Stimulated activated CD8-positive, alpha-beta memory T cell treated with anti-CD3 and anti-CD28 coated beads, Interleukin-7, amount 100 ng/mL, for 24 hours (primary cell): ENCODE measurements at places on chromosomes 2 and 18.

DNA sequence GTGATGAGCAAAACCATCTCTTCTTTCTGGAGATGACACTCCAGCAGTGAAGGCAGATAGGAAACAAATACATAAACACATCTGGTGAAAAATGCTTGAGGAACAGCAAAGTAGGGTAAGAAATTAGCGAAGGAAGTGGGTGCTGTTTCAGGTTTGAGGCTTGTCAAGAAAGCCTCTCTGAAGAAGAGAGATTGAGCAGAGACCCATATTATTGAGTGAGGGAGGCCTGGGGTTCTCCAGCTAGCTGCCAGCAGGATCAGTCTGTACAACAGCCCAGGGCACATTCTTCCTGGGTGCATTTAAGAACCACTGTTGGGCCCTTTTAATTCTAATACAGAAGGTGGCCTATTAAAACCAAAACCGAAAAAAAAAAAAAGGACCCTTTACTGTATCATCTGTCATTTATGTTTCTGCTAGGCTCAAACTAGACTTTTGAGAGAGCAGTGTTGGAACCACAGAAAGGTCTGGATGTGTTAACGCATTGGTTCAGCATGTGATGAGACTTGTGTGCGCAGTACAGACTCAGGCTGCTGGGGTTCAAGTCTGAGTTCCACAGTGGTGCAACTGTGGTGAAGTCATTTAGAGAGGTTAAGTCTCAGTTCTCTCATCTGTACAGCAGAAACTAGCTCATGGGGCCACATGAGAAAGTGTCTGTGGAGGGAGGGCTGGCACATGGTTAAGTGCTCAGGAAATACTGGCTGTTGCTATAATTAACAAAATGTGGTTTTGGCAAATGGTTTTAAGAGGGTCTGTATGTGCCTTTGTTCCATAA is 28.9 kb downstream of the MGAT5 start:
- no peak for DNase-seq

GRCh38 chr2:237474442-237474911 is 12.6 kb upstream of the MLPH start:
- no peak for DNase-seq

DNA sequence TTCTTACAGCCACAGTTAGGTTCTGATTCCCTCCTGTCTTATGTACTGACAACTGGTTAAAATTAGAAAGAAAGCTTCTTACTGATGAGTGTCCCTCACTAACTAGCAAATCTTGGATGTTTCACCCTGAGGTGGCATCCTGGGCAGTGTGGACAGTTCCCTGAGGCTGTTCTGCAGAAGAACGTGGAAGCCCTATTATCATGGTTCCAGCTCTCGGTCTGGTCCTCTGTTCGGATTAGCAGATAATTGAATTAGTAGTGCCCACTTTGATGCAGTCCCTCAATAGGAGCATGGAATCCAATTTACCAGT is 381.7 kb upstream of the NT5C1B start:
- DNase-seq = no peak

DNA sequence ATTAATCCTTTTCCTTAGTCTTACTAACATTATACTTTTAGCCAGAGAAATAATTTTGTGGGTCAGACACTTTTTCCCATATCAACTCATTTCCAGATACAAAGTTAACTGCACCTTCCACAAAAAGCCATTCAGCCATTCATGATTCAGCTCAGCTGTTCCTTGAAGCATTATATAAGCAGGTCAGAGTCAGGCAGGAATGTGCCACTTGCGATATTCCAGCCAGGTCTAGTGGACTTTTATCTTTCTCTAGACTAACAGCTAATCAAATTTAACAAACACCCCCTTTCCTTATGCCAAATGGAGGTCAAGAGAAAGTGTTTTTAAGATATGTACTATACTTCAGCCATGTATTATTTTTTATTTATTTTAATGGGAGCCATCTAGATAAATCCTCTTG is 75.6 kb upstream of the EPB41L3 start:
- no peak for DNase-seq

DNA sequence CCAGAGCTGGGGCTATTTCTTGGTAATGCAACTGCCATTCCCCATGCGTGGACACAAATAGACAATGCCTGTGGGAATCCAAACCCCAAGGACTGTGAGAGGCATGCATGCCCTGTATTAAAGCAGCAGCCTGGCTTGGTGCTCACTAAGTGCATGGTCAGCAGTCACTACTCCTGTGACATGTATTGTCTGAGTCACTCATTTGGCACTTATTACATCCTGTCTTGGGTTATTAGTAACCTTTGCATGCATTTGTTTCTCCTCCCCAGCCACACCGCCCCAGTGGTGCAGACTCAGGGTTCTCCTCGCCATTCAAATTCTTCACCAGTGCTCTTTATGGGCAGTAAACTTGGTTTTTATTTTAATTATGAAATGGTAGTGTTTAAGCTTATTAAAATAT is 30.2 kb downstream of the PRKCE start:
- DNase-seq = no peak

DNA sequence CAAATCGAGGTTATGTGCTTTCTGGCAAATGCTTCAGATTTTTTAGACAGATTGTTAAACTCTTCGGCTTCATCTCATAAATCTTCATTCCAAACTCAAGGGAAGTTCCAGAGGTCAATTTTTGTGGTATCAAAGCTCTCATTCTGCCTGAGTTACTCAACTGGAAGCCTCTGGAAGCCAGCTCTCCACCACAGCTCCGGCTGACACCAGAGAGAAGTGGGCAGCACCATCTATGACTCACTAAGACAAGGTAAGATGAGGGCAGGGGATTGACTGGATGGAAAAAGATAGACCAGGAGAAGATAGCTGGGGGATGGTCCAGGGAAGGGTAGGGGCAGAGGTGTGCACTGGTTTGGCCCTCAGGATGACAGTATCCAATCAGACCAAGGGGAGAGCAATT is 137.3 kb upstream of the HNRNPA3 start:
- no peak for DNase-seq

DNA sequence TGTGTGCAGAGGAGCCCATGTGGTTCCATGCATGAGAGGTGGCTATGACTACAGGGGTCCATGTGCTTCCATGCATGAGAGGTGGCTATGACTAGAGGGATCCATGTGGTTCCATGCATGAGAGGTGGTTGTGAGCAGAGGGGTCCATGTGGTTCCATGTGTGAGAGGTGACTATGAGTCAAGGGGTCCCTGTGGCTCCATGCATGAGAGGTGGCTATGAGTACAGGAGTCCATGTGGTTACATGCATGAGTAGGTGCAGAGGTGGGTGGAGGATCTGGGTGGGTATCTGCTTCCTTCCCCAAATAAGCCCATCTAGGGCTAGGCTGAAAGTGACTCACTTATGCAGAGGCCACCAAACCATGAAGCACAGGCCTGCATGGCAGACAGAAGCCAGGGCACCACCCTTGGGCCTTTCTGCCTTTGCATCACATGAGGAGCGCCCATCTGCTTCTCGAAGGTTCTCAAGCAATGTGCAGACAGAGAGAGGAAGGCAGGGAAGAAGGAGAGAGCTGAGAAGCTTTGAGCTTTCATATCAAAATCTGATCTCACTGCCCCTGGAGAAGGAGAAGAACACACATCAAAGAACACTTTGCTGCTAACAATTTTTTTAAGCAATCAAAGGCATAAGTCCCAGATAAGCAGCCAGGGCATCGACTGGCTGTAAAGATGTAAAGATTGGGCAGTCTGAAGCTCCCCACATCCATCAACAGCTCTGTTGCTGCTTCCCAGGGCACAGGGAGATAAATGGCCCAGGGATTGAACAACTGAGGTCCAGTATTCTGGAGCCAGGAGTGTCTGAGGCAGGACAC is 137.6 kb downstream of the TNS1 start:
- DNase-seq = no peak

DNA sequence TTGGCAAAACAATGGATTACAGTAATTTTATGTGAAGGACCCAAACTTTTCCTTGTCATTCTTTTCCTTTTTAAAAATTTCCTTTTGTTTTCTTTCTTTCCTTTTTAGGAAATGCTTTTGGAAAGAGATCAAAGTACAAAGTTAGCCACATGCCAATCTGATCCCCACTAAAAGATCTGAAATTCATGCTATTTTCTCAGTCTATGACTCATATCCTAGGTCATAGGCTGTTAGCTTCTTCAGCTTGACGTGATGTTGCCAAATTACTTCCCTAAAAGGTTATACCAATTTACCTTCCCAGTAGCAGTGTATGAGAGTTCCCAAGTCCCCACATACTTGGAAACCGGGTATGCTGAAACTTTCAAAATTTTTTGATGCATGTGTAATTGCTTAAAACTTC is 355.3 kb downstream of the INSIG2 start:
- DNase-seq = no peak

DNA sequence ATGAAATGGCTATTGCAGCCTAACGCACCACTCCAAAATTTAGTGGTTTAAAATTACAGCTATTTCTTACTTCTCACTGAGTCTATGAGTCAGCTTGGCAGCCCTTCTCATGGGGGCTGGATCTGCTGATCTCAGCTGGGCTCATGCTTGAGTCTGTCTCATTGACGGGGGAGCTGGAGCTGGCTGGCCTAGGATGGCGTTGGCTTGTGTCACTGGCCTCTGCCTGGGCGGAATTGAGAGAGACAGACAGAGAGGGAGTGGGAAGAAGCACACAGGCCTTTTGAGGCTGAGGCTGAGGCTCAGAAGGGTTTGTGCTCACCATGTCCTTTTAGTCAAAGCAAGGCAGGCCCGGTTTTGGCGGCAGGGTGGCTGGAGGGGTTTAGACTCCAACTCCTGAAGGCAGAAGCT is 412.1 kb upstream of the MYT1L start:
- no peak for DNase-seq

GRCh38 chr2:127401757-127402695 is 14.3 kb upstream of the MAP3K2 start:
- DNase-seq = no peak

DNA sequence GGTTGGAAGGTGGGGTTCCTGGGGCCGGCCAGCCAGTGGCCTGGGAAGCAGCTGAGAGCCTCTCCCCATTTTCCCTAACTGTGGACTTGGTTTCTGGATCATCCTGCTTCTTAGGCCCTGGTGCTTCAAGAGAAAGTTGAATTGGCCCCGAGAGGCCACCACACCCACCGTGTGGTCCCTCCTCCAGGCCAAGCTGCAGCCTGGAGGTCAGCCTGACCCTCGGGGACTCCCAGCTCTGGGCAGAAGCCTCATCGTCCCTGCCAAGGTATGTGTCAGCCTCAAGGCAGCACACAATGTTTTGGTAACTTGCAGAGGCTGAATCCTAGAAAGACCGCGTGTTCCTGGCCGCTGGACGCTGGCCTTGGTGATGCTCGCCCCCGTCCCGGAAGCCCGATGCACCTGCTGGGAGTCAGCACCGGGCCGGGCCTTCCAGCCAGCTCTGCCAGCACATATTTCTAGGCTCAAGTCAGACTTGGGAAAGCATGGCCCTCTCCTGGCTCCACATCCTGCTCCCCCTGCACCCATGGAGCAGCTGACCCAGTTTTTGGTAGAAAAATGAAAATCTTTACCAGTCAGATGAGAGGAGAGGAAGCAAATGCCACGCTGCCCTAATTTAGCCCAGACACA is 72.6 kb downstream of the ACTR2 start:
- DNase-seq = no peak

- no peak for DNase-seq
Measured at GRCh38 chr18:63552581-63552980, 10.4 kb downstream of the SERPINB12 start.

- DNase-seq = no peak
Measured at GRCh38 chr2:129459200-129459876, 520.1 kb upstream of the RAB6C start.

- no peak for DNase-seq
Measured at GRCh38 chr2:103809941-103810441, 1043.9 kb upstream of the POU3F3 start.

GRCh38 chr2:19299032-19299431 is 59.4 kb downstream of the OSR1 start:
- no peak for DNase-seq

GRCh38 chr2:174074831-174075230 is 109.7 kb upstream of the SP3 start:
- DNase-seq = no peak

DNA sequence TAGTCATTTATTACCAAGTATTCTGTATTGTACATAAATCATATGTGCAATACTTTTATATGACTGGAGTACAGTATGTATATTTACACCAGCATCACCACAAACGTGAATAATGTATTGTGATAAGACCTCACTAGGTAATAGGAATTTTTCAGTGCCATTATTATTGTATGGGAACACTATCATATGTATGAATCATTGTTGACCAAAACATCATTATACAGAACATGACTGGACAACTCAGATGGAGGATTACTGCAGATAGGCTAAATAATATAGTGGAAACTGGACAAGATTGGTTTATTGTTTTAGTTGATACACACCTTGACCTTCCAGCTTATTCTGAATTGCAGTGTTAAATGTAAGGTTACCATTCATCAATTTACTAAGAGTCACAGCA is 33.4 kb downstream of the VAPA start:
- no peak for DNase-seq

DNA sequence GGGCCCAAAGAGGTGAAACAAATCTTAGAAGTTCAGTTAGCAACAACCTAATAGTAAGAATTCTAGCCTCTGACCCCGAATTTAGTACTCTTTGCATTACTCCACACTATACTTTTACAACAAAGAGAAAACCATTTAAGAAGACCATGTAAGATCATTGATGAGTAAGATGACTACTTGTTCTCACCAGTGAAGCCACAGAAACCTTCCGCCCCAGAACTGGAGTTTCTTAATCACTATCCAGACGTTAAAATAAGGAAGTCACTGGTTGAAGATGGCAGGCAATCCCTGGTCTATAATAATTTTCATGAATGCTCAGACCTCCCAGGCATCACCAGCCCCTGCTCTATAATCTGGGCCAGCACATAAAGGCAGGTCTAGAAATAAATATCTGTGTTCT is 95.0 kb downstream of the TMEM163 start:
- no peak for DNase-seq

DNA sequence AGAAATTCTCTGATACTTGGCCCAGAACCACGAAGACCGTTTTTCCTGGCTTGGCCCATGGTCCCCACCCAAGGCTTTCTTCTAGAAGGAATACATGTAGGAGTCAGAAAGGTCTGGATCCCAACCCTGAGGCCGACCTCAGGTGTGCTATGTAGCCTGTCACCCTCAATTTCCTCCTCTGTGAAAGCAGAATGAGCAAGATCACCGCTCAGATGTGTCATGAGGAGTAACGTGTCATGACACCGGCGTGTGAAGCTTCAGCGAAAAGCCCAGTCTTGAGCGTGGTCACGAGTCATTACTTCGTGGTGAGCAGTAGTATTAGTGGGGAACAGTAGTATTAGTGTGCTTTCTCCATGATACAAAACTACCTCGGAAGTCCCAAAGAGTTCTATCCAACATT is 103.4 kb downstream of the ALPK2 start:
- DNase-seq = no peak

DNA sequence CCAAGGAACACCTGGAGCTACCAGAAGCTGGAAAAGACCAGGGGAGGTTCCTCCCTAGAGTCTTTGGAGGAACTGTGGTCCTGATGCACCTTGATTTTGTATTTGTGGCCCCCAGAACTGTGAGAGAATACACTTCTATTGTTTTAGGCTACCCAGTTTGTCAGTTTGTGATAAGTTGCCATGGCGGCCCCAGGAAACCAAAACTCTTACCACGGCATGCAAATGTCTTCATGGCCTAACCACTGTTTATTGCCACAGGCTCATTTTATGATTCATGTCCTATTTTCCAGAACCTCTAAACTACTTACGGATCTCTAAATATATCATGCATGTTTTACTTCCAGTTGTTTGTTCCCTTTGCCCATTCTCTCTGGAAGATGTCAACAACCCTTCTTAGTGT is 1250.7 kb upstream of the FAM98A start:
- no peak for DNase-seq

- DNase-seq = no peak
Measured at GRCh38 chr2:199984755-199985154, 29.4 kb downstream of the MAIP1 start.

GRCh38 chr2:77640924-77641323 is 118.7 kb upstream of the LRRTM4 start:
- DNase-seq = no peak

GRCh38 chr2:103402336-103402735 is 640.5 kb downstream of the TMEM182 start:
- no peak for DNase-seq
